ENCODE measurements at places on chromosomes 7 and 10.

GRCh38 chr10:85648279-85648754 is 718.3 kb downstream of the GRID1 start:
- DNase-seq: no peak

- peak; percentile 41 for DNase-seq
These were observed 83.8 kb downstream of the BMS1 start for GRCh38 chr10:42866115-42866995.

DNA sequence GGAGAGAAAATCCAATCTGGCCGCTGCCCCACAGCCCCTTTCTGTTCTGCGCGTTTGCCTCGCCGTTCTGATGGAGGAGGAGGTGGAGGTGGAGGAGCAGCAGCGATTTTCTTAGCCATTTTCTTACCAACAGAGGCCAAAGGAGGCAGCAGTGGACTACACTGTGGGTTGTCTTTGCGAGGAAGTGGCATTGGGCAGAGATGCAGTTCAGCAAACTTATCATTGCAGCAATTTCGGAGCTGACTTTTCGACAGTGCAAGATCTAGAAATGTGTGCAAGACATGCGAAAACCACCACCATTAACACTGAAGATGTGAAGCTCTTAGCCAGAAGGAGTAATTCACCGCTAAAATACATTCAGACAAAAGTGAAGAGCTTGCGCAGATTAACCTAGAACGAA is 1.9 kb upstream of the ARL4A start:
- DNase-seq: peak; percentile 63

DNA sequence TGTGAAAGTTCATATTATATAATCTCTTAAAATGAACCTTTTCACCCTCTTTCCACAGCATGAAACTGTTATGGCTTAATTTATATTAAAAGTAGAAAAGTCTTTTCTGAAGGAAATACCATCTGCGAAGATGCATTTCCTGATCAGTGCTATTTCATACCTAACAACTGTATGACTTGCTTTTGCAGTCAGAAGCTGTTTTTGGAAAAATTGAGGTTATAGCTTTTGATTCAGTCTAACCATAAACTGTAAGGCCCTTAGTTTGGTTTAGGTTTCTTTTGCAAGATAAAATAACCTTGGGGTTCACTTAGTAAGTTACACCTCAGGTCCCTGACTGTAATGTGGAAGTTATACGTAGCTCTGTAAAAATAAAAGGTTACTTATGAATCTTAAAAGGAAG is 22.7 kb upstream of the PARP12 start:
- DNase-seq: no peak

DNA sequence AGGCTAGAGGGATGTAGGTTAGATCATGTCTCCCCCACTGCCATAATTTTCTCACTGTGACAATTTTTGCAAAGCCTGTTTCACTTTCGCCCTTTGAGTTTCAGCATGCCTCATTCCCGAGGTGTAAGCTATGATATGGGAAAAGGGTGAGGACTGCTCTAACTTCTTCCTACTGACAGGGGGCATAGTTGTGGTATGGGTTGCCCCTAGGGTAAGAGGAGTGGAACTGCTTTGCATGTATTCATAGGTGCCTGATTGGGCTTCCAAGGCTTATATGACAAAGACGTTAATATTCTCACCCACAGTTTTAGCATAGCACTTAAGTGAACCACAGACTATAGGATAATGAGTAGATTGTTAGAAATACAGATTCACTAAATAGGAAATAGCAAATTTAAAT is 148.7 kb downstream of the BBS9 start:
- DNase-seq: no peak

DNA sequence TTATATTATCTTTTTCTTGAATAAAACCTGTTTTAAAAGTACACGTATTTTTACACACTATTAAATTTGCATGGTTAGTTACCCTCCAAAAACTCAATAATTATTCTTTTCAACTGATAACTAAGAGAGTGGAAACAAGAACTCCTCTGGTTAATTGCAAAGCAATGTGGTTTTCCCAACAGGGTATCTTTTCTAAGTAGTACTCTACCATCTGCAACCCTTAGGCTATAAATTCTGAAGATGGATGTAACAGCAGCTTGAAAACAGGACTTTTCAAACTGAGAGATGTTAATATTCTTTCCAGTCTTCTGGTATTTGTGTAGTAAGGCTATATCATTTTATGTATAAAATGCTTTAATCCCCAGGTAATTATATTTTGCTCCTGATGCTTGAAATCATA is 916.1 kb upstream of the POT1 start:
- no peak for DNase-seq

DNA sequence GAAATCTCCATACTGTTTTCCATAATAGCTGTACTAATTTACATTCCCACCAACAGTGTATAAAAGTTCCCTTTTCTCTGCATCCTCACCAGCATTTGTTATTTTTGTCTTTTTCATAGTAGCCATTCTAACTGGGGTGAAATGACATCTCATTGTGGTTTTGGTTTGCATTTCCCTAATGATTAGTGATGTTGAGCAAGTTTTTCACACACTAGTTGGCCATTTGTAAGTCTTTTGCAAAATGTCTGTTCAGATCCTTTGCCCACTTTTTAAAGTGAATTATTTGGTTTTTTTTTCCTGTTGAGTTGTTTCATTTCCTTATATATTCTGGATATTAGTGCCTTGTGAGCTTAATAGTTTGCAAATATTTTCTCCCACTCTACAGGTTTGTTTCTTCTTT is 101.0 kb upstream of the NFE2L3 start:
- no peak for DNase-seq

DNA sequence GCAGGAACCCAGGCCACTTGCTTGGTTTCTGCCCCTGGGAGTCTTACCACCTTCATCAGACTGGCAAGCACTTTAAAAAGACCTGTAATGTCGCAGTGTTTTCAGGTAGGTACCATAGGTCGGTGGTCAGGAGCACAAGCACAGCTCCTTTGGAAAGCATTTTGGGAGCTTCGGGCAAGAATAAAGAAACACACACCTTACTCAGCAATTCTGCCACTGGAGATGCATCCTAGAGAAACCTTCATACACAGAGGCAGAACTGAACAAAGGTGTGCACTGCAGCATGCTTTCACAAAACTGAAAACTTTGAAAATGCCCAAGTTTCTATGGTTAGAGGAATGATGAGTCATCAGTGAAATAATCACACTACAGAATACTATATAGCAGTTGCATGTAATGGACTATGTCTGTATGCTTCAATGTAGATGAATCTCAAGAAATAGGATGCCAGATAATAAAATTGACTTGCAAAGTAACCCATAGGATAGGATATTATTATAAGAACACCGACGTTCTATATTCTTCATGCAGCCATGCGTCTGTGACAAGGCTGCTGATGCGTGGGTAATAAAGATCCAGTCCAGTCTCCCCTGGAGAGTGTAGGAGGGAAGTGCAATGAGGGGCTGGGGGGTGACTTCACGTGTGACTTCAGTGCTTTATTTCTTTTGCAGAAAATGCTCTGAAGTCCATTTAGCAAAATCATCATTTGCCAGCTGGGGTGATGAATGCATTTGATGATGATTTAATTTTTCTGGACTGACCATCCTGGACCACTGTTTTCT is 309.5 kb downstream of the WDR37 start:
- DNase-seq: no peak

All from CD4-positive, alpha-beta T cell treated with Interleukin-4 for 1 hour (primary cell).